ENCODE measurements at places on chromosomes 4 and X. TPM values are rescaled to one million over a fixed set of nuclear protein-coding genes. Genes with fewer than 3 reads are reported as not detected.
A peak's percentile ranks its signal among the peaks of the same experiment; 100 is the strongest.

- no peak for DNase-seq
Observed at GRCh38 chr4:188887905-188888304, 748.7 kb downstream of the TRIML1 start.

MSANTD1 gene
- total RNA-seq = 0.46 TPM

DNA sequence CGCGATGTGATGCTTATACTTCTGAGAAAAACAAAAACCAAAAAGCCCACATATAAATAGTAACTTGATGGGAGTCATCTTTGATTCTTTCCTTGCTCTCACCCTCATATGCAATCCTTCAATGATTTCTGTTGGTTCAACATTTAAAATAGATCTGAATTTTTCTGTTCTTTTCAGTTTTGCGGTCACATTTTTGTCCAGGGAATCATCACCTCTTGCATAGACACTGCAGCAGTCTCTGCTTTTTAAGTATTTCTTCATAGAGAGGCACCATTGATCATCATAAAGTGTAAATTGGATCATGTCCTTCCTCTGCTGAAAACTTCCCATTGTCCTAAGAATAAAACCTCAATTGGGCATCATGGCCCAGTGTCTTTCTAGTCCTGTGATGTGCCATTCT is 81.1 kb upstream of the SLC4A4 start:
- DNase-seq = no peak

DNA sequence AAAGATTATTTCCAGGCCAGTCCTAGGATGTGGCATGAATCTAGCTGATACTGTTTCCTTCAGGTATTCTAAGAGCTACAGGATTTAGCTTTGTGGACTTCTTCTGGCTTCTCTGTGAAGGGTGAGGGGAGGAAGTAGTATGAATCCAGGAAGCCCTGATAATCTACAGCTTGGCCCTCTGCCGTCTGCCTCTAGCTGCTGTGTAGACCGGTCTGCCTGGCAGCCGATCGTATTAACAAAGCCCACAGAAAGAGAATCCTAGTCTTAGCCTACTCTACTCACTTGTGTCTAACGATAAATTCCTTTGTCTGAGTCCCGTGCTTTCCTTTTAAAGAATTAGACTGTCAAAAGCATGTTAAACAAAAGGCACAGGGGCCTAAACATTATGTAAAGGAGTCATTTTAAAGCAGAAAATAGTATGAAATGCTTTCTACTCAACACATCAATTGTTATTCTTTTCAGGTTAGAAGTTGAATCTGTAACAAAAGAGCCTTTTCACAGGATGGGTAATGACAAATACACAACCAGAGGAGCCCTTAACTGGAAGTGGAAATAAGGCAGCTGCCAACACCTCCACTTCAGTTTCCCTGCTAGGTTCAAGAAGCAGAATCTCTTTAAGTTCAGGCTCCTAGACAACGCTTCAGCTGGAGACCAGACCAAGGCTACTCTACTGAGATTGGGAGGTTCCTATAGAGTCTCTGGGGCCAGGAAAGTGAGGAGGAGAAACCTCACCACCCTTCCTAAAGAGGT is 48.9 kb upstream of the UCP1 start:
- DNase-seq = no peak

ZNF157 gene
- 0.79 TPM for total RNA-seq

- DNase-seq = no peak
Observed at GRCh38 chr4:141543176-141543575, 93.2 kb upstream of the IL15 start.

PAGE3 gene
- not detected for total RNA-seq

GRCh38 chrX:38205039-38205438 is 15.6 kb downstream of the SRPX start:
- DNase-seq = no peak

CPZ gene
- total RNA-seq = not detected

DNA sequence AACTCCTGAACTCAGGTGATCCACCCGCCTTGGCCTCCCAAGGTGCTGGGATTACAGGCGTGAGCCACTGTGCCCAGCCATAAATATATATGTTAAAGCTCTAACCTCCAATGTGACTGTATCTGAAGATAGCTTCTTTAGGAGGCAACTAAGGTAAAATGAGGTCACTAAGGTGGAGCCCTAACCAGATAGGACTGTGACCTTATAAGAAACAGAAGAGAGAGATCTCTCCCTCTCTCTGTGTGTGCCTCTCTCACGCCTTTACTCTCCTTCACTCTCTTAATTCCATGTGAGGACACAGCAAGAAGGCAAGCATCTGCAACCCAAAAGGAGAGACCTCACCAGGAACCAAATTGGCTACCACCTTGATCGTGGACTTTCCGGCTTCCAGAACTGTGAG is 926 bp upstream of the MAGIX start:
- DNase-seq = no peak

- peak; percentile 67 for DNase-seq
Observed at GRCh38 chrX:12894074-12895030, 12.1 kb upstream of the TLR8 start.

- DNase-seq = no peak
Observed at GRCh38 chrX:128818690-128819089, 704.6 kb downstream of the SMARCA1 start.

DNA sequence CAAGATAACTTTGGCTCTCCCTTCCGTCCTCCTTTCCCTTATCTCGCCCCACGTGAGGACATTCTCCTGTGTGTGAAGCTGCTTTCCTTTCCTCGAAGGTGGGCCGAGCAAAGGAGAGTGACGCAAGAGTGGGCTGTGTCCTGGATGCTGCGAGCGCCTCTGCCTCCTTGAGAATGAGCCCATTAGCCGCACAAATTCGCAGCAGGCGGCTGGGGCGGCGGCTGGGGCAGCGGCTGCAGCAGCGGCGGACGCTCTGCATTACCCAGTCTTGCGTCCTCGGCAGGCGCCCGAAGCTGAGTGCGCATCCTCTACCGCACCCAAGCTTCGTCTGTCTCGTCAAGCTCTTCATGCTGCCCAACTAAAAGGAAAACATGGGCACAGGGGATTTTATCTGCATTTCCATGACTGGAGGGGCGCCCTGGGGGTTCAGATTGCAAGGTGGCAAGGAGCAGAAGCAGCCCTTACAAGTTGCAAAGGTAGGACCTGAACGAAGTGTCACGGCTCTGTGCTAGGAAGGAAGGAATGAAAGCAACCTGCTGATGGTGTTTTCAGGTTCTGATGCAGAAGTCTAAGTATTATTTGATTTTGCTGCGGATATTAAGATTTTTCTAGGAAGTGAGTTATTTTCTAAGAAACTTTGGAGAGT is at the start of gene SYNPO2:
SYNPO2 (plus strand) TSS at position 189 of the 646 bp plus-strand sequence; CDS start at position 372, 183 bp downstream.
- peak; percentile 66 for DNase-seq

NPFFR2 gene
- total RNA-seq = not detected

NCAPG gene
- total RNA-seq = 73.8 TPM

TENM3 gene
- not detected for total RNA-seq

DNA sequence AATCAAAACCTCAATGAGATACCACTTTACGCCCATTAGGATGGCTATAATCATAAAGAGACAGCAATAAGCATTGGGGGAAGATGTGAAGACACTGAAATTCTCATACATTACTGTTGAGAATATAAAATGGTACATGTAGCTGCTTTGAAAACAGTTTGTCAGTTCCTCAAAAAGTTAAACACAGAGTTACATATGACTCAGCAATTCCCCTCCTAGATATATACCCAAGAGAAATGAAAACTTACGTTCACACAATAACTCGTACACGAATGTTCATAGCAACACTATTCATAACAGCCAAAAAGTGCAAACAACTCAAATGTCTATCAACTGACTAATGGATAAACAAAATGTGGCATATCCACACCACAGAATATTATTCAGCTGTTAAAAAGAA is 36.6 kb downstream of the PHF8 start:
- no peak for DNase-seq

GRCh38 chr4:101014417-101014816 is 332.9 kb downstream of the PPP3CA start:
- no peak for DNase-seq

DNA sequence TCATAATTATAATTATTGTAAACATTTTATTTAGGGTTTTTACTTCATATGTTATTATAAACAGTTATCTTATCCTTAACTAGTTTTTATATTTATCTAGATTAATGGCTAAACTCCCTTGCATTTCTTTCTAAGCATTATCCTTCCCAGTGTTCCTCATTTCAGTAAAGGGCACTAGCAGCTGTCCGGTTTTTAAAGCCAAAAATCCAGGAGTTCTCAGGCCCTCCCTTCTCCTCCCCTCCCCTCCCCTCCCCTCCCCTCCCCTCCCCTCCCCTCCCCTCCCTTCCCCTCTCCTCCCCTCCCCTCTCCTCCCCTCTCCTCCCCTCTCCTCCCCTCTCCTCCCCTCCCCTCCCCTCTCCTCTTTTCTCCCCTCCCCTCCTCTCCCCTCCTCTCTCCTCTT is 58.9 kb downstream of the FBXO8 start:
- no peak for DNase-seq

DNA sequence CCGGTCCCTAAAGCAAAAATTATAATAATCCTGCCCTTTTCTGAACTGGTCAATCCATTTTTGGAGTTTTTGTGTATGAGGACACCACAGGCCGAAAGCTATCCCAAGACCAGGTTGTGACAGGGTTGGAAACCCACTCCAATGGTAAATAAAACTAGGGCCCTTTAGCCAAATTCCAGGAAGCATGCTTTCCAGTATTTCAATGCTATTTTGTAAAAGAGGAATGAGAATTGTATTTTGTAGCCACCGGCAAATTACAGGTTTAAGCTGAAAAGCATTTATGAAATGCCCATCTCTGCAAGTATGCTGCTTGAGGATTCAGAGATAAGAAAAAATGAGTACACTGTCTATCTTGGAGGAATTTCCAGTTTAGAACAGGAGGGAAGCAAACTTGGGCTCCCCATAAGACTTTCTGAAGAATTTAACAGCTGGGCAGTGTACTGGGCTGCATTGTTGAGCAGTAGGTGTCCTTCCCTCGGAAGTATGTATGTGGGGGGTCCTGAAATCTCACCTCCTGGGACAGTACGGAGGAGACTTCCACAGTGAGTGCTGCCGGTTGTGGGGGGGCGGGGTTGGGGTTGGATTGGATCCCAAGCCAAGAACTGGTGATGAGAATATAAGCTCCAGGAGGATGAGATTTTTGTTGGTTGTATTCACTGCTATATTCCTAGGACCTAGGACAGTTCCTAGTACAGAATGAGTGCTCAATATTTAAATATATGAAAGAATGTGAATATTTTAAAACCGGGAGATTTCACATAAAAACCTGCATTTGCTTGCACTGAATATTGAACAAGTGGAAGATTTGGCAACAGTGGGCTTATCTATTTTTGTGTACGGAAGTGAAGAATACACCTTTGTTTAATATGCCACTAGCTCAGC is 26.8 kb downstream of the OCIAD2 start:
- no peak for DNase-seq

ARSJ gene
- not detected for total RNA-seq

PGAM4 gene
- not detected for total RNA-seq

DNA sequence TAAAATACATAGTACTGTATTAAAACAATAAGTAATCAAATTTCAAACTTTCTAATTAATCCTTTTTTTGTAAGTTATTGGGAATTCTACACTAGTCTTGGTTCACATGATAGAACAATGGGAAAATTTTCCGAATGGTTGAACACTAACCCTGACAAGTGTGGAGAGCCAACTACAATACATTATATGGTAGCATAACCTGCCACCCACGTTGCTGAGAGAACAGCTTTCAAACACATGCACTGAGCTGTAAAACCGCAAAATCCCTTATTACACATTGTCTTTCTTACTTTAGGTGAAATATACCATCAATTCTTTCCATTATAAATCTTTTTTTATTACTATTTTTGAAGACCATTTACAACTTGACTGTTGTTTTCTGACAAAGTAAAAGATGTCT is 54.7 kb downstream of the ANAPC10 start:
- DNase-seq = no peak

GRCh38 chr4:92303621-92304027 is at the start of gene GRID2:
GRID2 (plus strand) TSS chr4:92303966.
- DNase-seq = no peak

GRCh38 chr4:44320833-44321232 is 127.8 kb downstream of the KCTD8 start:
- no peak for DNase-seq

- no peak for DNase-seq
Observed at GRCh38 chrX:69197690-69198089, 32.4 kb upstream of the PJA1 start.

CA5B gene
- 13.3 TPM for total RNA-seq

GRCh38 chrX:46317163-46317562 is 228.1 kb downstream of the ZNF674 start:
- DNase-seq = no peak

LUZP4 gene
- not detected for total RNA-seq

BST1 gene
- total RNA-seq = 0.47 TPM

RAB33A gene
- 24.7 TPM for total RNA-seq

GRCh38 chr4:161186012-161186411 is 977.8 kb downstream of the FSTL5 start:
- DNase-seq = no peak

- no peak for DNase-seq
Observed at GRCh38 chr4:146349306-146349705, 135.0 kb downstream of the REELD1 start.

- no peak for DNase-seq
Observed at GRCh38 chrX:41142130-41142910, 57.1 kb downstream of the USP9X start.

DNA sequence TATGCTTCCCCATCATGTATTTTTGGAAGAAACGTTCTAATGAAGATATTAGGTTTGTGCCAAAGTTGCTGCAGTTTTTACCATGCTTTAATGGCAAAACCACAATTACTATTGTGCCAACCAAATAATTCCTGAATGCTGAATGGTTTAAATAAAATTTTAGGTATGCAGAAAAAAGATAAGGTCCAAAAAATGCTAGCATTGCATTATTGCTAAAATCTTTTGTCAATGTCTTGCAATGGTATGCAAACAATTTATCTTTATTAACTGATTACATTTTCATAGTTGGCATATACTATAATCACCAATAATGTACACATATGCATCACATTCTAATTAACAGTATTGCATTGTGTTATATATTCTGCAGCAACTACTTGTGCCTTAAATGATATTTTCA is 1657.4 kb upstream of the IGFBP7 start:
- no peak for DNase-seq

GRCh38 chrX:11380187-11380844 is 87.1 kb downstream of the AMELX start:
- DNase-seq = no peak

GC gene
- total RNA-seq = not detected

DNA sequence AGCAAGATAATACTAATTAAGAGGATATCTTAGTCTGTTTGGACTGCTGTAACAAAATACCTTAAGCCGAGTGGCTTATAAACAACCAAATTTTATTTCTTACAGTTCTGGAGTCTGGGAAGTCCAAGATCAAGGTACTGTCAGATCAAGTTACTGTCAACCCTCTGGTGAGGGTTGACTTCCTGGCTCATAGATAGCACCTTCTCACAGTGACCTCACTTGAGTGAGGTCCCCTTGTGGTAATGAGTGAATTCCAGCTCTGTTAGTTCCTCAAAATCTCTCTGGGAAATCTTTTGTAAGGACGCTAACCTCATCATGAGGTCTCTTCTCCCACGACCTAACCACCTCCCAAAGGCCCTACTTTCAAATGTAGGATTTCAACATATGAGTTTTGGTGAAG is 36.9 kb upstream of the ADGRA3 start:
- no peak for DNase-seq
